ENCODE measurements at places on chromosomes 16 and 17. TPM values are rescaled to one million over a fixed set of nuclear protein-coding genes. Genes with fewer than 3 reads are reported as not detected.

- H3K27ac ChIP-seq: no peak overlapping the region
- DNase-seq: peak; percentile 55
- H3K36me3 ChIP-seq: no peaks in the 10 kb centered on the region
- no peaks in the 10 kb centered on the region for H3K4me1 ChIP-seq
- no peaks in the 10 kb centered on the region for H3K27me3 ChIP-seq
- H3K4me3 ChIP-seq: no peak overlapping the region
Measured at GRCh38 chr17:72556944-72557826, 436.4 kb downstream of the SOX9 start.

DNA sequence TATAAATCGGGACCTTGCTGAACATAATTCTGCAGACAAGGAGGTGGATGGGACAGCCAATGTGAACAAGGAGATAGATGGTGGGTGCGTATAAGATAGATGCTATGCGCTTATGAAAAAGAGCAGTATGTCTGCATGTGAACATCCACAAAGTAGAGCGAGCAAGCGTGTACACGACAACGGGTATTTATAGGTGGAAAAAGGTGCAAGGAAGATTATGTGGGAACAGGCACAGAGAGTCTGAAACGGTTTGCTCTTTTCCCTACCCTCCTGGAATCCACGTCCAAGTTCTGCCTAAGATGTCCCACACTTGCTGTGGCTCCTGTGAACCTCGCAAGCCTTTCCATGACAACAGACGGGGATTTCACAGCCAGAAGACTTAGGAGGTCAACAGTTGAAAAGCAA is 43.0 kb downstream of the SNX11 start:
- no peaks in the 10 kb centered on the region for H3K27me3 ChIP-seq
- H3K4me1 ChIP-seq: peaks cover 3% of the 10 kb centered on the region
- DNase-seq: no peak
- H3K4me3 ChIP-seq: no peak overlapping the region
- peaks cover 50% of the 10 kb centered on the region for H3K36me3 ChIP-seq

GRCh38 chr17:57772774-57773173 is 27.7 kb upstream of the CCDC182 start:
- peaks cover 49% of the 10 kb centered on the region for H3K27me3 ChIP-seq
- H3K4me1 ChIP-seq: no peaks in the 10 kb centered on the region
- H3K4me3 ChIP-seq: no peak overlapping the region
- no peak overlapping the region for H3K27ac ChIP-seq
- no peak for DNase-seq

GRCh38 chr16:2085669-2086068 is 37.9 kb downstream of the TSC2 start:
- DNase-seq: no peak
- H3K4me3 ChIP-seq: no peak overlapping the region
- H3K27ac ChIP-seq: no peak overlapping the region
- H3K27me3 ChIP-seq: no peaks in the 10 kb centered on the region
- H3K4me1 ChIP-seq: no peaks in the 10 kb centered on the region

DNA sequence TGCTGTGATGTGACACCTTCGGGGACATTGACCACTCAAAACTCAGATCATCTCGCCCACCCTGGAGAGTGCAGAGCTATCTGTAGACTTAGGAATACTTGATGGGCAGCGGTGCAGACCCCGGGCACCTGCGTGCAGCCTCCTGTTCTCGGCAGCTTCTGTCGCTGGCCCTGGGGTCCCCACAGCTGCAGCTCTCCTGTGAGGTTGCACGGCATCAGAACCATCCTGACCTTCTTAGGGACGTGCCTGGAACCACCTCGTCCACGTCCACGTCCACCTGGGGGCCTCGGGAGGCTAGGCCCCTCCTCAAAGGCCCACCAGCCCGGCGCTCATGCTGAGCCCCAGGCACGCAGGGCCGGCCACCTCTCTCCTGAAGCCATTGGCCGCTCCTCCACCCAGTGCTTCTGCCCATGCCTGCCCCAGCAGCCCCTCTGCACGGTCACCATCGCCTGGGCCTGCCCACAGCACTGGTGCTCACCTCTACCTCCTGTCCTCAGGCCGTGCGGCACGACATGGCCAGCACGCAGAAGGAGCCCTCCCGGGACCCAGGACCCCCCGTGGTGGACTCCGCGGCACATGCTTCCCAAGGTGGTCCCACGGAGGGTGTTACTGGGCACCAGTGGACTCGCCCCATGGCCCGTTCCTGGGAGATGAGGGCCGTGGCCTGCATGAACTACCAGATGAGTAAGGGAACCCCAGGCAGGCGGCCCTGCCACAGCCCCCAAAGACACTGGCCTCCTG is 2.3 kb upstream of the WFIKKN1 start:
- H3K36me3 ChIP-seq: no peaks in the 10 kb centered on the region
- DNase-seq: no peak
- H3K27me3 ChIP-seq: no peaks in the 10 kb centered on the region
- no peak overlapping the region for H3K27ac ChIP-seq
- no peak overlapping the region for H3K4me3 ChIP-seq

DNA sequence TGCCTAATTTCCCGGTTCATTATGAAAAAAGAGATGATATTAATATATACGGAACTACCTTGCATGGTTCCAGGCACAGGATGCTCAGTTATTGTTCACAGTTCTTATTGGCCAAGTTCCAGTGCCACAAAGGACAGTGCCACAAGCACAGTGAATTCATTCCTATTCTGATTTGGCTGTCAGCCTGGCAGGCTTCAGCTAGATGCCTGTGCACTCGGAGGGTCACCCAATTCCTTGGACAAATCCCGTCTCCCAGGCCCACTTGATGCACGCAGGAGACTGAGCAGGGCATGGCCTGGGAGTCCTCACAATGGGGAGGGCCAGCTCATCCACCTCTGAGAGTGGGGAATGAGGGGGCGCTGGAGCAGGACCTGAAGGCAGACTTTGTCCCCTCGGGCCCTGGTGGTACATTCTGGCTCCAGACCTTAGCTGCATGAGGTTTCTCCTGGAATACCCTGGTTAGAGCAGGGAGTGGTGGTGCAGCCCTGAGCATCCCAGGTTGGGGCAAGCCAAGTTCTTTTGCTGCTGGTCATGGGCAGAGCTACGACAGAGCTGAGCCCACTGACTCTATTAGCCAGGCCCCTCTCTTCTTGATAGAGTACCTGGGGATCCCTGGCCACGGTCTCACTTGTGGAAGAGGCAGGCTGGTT is 41.4 kb downstream of the MIS12 start:
- DNase-seq: no peak
- peaks cover 14% of the 10 kb centered on the region for H3K4me1 ChIP-seq
- peaks cover 52% of the 10 kb centered on the region for H3K36me3 ChIP-seq
- H3K4me3 ChIP-seq: no peak overlapping the region
- no peak overlapping the region for H3K27ac ChIP-seq

DNA sequence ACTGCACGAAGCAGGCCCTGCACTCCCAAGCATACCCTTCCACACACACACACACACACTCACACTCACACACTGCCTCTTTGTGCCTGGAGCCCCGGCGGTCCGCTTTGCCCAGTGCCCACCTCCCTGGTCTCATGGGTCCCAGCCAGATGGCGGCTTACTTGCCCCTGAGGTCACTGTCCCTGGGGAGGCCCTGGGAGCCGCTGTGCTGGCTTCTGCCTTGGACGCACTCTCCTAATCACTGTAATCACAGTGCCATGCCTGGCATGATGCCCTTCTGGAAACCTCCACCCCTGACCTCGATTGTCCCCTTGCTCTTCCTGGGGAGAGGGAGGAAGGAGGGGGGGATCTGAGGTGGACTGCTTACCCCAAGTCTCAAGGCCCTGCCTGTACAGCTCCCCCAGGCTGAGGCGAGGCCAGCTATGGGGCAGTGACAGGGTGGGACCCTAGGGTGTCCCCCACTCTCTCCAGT is 36.0 kb downstream of the ARHGAP23 start:
- no peak overlapping the region for H3K27ac ChIP-seq
- no peak overlapping the region for H3K4me3 ChIP-seq
- no peak for DNase-seq
- H3K4me1 ChIP-seq: no peaks in the 10 kb centered on the region
- no peaks in the 10 kb centered on the region for H3K27me3 ChIP-seq

- H3K4me1 ChIP-seq: peaks cover 3% of the 10 kb centered on the region
- no peaks in the 10 kb centered on the region for H3K36me3 ChIP-seq
- no peaks in the 10 kb centered on the region for H3K27me3 ChIP-seq
- H3K27ac ChIP-seq: no peak overlapping the region
- H3K4me3 ChIP-seq: no peak overlapping the region
- no peak for DNase-seq
Measured at GRCh38 chr16:13992976-13993375, 73.0 kb downstream of the ERCC4 start.

GRCh38 chr17:78723957-78724356 is 58.1 kb downstream of the CYTH1 start:
- peak overlapping the region; percentile 9 for H3K27ac ChIP-seq
- H3K4me1 ChIP-seq: peaks cover 70% of the 10 kb centered on the region
- H3K36me3 ChIP-seq: peaks cover 20% of the 10 kb centered on the region
- H3K27me3 ChIP-seq: no peaks in the 10 kb centered on the region
- no peak for DNase-seq

GRCh38 chr17:57468932-57469775 is 212.8 kb downstream of the MSI2 start:
- no peak for DNase-seq
- H3K36me3 ChIP-seq: peaks cover 18% of the 10 kb centered on the region
- peak overlapping the region; percentile 61 for H3K27ac ChIP-seq
- no peaks in the 10 kb centered on the region for H3K27me3 ChIP-seq
- no peak overlapping the region for H3K4me3 ChIP-seq

DNA sequence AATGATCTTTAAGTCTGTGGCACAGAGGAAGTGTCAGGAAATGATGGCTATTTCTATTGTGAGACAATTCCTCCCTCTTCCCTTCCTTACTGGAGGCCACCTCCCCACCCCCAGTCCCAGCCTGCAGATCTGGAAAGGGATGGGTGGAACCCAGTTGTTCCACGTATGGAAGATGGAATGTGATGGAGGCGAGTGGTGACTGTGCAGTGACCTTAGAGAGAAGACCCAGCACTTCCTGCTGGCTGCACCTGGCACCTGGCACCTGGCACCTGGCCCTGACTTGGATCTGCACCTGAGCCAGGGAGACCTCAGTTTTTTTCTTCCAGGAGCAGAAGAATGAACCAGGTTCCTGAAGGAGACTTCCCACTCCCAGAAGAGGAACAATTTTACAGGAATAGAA is 33.0 kb upstream of the TMC5 start:
- no peak for DNase-seq
- H3K36me3 ChIP-seq: no peaks in the 10 kb centered on the region
- peaks cover 40% of the 10 kb centered on the region for H3K27me3 ChIP-seq
- H3K4me1 ChIP-seq: peaks cover 60% of the 10 kb centered on the region
- no peak overlapping the region for H3K4me3 ChIP-seq

GRCh38 chr17:17919169-17920107 is 52.8 kb downstream of the TOM1L2 start:
- H3K27ac ChIP-seq: no peak overlapping the region
- H3K27me3 ChIP-seq: no peaks in the 10 kb centered on the region
- H3K36me3 ChIP-seq: no peaks in the 10 kb centered on the region
- H3K4me1 ChIP-seq: peaks cover 5% of the 10 kb centered on the region
- peak; percentile 34 for DNase-seq

DNA sequence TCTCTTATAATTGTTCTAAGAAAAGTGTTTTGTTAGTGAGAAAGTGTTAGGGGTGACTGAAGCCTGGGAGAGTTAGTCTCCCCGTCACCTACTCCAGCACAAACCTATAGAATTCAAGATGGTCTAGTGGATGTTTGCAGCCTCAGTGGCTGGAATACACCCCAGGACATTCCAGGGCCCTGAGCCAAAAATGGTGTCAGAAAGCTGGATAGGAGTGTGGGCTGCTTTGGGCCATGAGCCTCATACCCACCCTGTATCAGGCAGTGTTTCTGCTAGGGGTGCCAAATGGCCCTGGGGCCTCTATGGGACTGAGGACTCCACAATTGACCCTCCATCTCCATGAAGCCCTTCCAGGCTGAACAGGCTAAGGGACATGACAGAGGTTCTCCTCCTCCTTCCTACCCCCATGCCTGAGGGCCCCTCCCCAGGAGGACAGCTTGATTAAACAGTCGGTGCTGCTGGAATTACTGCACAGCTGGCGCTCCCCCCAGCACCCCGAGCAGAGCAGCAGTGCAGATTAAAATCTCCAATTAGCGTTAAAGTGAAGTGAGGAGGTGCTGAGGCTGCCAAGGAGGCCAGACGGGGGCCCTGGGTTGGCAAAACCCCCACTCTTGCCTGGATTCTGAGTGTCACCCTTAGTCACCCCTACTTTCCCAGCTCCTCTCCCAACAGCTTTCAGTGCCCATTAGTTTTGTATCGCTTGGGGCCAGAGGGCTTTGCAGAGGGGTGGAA is 59.1 kb downstream of the NEUROD2 start:
- H3K27me3 ChIP-seq: no peaks in the 10 kb centered on the region
- H3K36me3 ChIP-seq: peaks cover 50% of the 10 kb centered on the region
- H3K27ac ChIP-seq: no peak overlapping the region
- DNase-seq: no peak

- no peaks in the 10 kb centered on the region for H3K27me3 ChIP-seq
- no peak overlapping the region for H3K27ac ChIP-seq
- peaks cover 13% of the 10 kb centered on the region for H3K4me1 ChIP-seq
Measured at GRCh38 chr17:78014646-78015045, 56.1 kb downstream of the TNRC6C start.

GRCh38 chr17:77572851-77573250 is 385.7 kb upstream of the TNRC6C start:
- no peak overlapping the region for H3K4me3 ChIP-seq
- peaks cover 26% of the 10 kb centered on the region for H3K27me3 ChIP-seq
- H3K36me3 ChIP-seq: no peaks in the 10 kb centered on the region

- no peak overlapping the region for H3K4me3 ChIP-seq
- no peaks in the 10 kb centered on the region for H3K36me3 ChIP-seq
Measured at GRCh38 chr16:5377280-5377898, 279.8 kb upstream of the EEF2KMT start.

Gene PARD6A
- 11.5 TPM for total RNA-seq

Gene CDH5
- total RNA-seq: not detected

Gene CA7
- 0.59 TPM for total RNA-seq

Gene HIC1
- total RNA-seq: 42.6 TPM

Gene RASL10B
- 1.2 TPM for total RNA-seq

Gene KIF18B
- total RNA-seq: 47.1 TPM

Gene CD300H
- not detected for total RNA-seq

Gene PKMYT1
- 106 TPM for total RNA-seq

Gene IGF2BP1
- 0.09 TPM for total RNA-seq
